ENCODE measurements at places on chromosomes 13 and 19.

DNA sequence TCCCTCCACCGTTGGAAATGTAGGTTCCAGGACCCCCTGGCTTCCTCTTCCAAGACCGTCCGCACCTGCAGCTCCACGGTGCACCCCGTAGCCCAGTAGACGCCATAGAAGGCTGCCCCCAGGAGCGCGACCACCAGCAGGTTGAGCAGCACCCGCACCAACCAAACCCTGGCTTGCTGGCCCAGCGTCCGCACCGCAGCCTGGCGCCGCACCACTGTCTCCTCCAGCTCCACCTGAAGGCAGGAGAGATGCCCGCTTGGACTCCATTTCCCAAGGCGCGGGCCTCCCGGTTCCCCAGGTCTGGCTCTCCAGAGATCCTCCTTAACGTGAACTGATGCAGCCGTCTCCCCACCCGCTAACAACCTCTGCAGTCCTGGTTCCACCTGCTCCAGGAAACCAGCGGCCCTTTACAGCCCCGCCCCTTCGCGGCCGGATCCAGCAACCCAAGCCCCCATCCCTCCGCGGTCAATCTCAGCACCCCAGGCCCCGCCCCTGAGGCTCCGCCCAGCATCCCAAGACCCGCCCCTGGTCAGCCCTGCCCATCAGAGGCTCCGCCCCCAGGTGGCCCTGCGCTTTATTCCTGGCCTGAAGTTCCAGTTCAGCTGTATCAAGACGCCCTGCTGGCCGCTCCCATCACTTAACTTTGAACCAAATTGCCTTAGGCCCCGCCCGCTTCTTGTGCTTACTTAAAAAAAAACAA, 5.0 kb upstream of the LENG1 start:
- DNase-seq, result no peak

- DNase-seq, result no peak
Observed at GRCh38 chr19:44718441-44719261, 19.7 kb downstream of the CEACAM16 start.

- peak; percentile 34 for DNase-seq
Observed at GRCh38 chr13:30832845-30833332, 73.2 kb upstream of the MEDAG start.

DNA sequence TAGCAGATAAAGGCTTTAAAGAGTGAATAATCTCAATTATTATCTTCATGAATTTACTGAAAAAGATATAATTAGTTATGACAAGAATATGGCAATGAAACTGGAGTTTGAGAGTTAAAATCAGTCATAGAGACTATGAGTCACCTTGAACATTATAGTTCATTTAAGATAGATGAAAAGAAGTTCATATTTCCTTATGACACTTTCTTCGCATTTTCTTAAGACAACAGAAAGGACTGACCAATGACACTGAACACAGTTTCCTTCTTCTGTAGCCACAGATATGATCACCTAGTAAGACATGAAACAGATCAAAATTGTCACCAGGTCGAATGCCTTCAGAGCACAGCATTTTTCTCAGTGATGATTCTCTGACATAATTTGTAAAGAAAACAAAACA, 202.1 kb downstream of the KLF12 start:
- DNase-seq, result no peak

DNA sequence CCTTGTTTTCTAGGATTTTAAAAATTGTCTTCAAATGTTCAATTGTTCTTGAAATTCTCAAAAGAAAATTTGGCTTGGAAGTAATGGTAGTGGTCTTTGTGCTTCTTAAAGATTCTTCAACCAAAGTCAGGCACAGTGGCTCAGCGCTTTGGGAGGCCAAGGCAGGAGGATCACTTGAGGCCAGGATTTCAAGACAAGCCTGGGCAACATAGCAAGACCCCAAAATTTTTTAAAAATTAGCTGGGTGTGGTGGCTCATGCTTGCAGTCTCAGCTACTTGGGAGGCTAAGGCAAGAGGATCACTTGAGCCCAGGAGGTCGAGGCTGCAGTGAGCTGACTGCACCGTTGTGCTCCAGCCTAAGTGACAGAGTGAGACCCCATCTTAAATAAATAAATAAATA, 153.5 kb upstream of the ZNF507 start:
- no peak for DNase-seq

GRCh38 chr19:54426291-54426931, 11.1 kb downstream of the TTYH1 start:
- DNase-seq, result no peak

GRCh38 chr19:51607920-51608562, 22.2 kb downstream of the SIGLEC5 start:
- DNase-seq, result peak; percentile 85

- DNase-seq, result no peak
Observed at GRCh38 chr13:105184201-105184600, 1351.3 kb downstream of the EFNB2 start.

DNA sequence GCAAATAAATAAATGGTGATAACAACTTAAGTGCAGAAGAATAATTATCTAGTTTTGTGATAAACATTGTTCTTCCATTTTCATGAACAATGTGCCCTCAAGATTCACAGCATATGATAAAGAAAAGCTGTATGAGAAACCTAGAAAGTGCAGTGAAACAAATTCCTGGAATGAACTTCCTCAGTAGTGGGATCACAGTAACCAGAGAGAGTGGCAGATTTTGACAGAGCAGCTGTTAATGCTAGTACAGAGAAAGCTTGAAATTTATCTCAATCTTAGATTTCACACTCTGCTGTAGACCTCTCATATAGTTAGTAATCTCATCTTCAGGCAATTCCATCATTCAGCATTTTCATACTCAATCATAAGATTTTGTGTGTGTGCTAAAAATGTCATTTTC, 664.9 kb downstream of the PCDH9 start:
- no peak for DNase-seq

- DNase-seq, result no peak
Observed at GRCh38 chr19:2791440-2791839, 6.1 kb downstream of the THOP1 start.

- no peak for DNase-seq
Observed at GRCh38 chr19:2809387-2810140, 10.1 kb upstream of the ZNF554 start.

DNA sequence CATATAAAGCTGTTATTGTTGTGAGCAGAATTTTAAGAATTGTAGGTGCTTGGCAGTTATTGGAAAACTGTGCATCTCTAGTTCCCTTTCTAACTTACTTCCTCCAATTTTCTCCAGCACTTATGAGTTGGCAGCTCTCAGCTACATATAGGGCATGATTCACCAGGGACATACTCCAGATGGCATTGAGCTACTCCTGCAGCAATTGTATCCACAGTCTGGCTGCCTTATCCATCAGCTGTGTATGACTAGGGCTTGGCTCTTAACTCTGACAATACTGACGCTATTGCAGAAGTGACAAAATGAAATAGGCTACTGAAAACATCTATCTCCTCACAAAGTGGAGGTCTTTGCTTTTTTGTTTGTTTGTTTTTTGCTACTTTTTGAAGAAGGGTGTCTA, 276.7 kb downstream of the POU4F1 start:
- DNase-seq, result peak; percentile 66

GRCh38 chr13:110185696-110186095, 121.3 kb downstream of the COL4A1 start:
- DNase-seq, result no peak

DNA sequence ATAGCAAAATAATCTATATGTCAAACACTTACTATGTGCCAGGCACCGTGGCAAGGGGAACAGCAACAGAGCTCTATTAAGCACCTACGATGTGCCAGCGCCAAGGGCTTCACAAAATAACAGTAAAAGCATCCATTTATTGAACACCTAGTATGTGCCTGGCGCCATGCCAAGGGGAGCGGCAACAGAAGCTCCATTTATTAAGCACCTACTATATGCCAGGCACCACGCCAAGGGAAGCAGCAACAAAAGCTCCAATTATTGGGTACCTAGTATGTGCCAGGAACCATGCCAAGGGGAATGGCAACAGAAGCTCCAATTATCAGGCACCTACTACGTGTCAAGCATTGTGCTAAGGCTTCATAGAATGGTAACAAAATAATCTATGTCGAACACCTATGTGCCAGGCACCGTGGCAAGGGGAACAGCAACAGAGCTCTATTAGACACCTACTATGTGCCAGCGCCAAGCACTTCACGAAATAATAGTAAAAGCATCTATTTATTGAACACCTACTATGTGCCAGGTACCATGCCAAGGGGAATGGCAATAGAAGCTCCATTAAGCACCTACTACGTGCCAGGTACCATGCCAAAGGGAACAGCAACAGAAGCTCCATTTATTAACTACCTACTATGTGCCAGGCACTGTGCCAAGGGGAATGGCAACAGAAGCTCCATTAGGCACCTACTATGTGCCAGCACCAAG, 107.7 kb downstream of the PTPRS start:
- DNase-seq, result no peak

GRCh38 chr13:98974053-98974452, 3.8 kb downstream of the DOCK9 start:
- DNase-seq, result no peak

GRCh38 chr19:7535998-7536695, 630 bp downstream of the PNPLA6 start:
- no peak for DNase-seq

DNA sequence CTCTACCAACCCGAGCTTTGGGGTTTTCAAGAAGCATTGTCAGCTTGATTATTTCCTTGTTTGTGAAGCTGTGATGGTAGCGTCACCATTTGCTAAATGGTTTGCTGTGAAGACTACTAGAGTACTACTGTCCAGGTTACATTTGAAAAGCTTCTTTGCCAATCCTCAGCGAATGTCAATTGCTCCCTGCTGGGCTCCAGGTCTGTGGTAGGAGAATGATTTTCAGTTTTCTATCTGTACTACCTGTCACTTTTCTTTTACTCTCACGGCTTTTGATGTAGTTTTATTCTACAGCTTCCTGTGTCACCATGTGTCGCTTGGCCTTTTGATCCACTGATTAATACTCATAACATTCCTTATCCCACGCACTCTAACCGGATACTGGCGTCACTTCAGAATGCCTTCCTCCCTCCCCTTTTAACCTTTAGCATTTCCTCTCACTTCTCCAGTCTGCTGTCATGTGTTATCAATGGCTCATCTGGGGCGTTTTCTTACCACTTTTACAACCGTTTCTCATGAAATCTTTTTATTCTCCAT, 7.5 kb upstream of the GPR183 start:
- no peak for DNase-seq

GRCh38 chr19:48568345-48568886, 16.4 kb downstream of the SULT2B1 start:
- peak; percentile 90 for DNase-seq

- no peak for DNase-seq
Observed at GRCh38 chr13:92122186-92122853, 723.9 kb downstream of the GPC5 start.
